Activated CD4-positive, alpha-beta T cell treated with anti-CD3 and anti-CD28 coated beads for 36 hours (primary cell): ENCODE measurements at places on chromosomes 16 and 17. TPM values are rescaled to one million over a fixed set of nuclear protein-coding genes. Genes with fewer than 3 reads are reported as not detected.

Gene ATP2A3
- total RNA-seq, result 98.3 TPM

Gene CHST5
- total RNA-seq, result 0.40 TPM

Gene TMIGD1
- total RNA-seq, result not detected

Gene CTDNEP1
- total RNA-seq, result 203 TPM

Gene ASPA
- total RNA-seq, result not detected

Gene MVD
- 81.1 TPM for total RNA-seq

Gene MYH2
- not detected for total RNA-seq

Gene SNAI3
- 3.6 TPM for total RNA-seq

Gene APOH
- total RNA-seq, result not detected

Gene DBF4B
- 23.5 TPM for total RNA-seq

Gene TAOK1
- 29.9 TPM for total RNA-seq

Gene FNDC8
- not detected for total RNA-seq

Gene SMTNL2
- total RNA-seq, result not detected

Gene G6PC1
- not detected for total RNA-seq

Gene MYO19
- 127 TPM for total RNA-seq

Gene SOCS1
- total RNA-seq, result 103 TPM

Gene SPNS3
- total RNA-seq, result 6.4 TPM

Gene ZKSCAN2
- total RNA-seq, result 5.5 TPM

Gene SLC12A3
- not detected for total RNA-seq

Gene TP53TG3D
- total RNA-seq, result 0.42 TPM

Gene CES5A
- not detected for total RNA-seq

Gene HEATR9
- 0.18 TPM for total RNA-seq

Gene ABCA6
- total RNA-seq, result not detected

Gene SCRN2
- 25.2 TPM for total RNA-seq

Gene ADAM11
- 0.19 TPM for total RNA-seq

Gene PRSS27
- total RNA-seq, result 2.3 TPM

Gene SOX15
- total RNA-seq, result not detected

Gene CHD9
- total RNA-seq, result 13.2 TPM

Gene MLST8
- 76.1 TPM for total RNA-seq

Gene TTYH2
- total RNA-seq, result 2.7 TPM

Gene XAF1
- total RNA-seq, result 47.7 TPM

Gene ABCA9
- not detected for total RNA-seq
